HCT116 (cell line): ENCODE measurements at places on chromosomes 4 and X. TPM values are rescaled to one million over a fixed set of nuclear protein-coding genes. Genes with fewer than 3 reads are reported as not detected.

GRCh38 chrX:148940411-148940996 is 440.1 kb downstream of the AFF2 start:
- DNase-seq: no peak

- DNase-seq: no peak
Measured at GRCh38 chrX:34612036-34612435, 45.0 kb downstream of the TMEM47 start.

DNA sequence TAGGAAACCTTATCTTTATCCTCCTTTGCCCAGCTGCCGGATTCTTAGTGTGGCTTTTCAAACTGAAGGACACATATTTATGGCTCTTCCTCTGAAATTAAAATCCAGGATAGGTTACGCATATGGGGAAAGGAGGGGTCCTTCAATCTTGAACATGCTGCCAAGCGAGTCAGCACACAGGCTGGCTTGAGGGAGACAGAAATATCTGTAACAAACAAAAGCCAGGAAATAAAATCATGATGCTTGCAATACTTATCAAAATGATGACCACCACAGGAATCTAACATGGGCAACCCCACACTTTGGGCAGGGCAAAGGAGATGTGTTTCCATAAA is 196.4 kb upstream of the LDB2 start:
- DNase-seq: no peak

- no peak for DNase-seq
Measured at GRCh38 chrX:120023259-120023658, 54.2 kb downstream of the RHOXF2B start.

DNA sequence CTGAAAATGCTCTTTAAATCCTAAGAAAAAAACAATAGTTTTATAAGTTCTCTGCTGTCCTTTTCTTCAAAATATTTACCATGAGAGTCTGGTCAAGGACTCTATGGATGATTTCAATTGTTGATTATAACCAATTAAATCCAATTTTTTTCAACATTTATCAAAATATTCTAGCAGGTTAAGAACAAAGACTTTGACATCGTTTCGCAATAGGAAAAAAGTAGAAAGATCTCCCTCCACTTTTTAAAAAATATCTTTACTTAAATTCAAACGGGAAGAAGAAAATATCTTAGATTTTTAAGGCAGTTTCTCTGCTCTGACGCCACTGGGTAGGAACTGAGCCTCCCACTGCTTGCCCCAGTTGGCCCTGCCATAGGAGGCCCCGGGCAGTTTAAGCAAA is 44.7 kb upstream of the TMEM154 start:
- DNase-seq: no peak

GRCh38 chr4:127732623-127733328 is 2.6 kb downstream of the SLC25A31 start:
- peak; percentile 41 for DNase-seq

Gene PRDM8
- 1.4 TPM for total RNA-seq

DNA sequence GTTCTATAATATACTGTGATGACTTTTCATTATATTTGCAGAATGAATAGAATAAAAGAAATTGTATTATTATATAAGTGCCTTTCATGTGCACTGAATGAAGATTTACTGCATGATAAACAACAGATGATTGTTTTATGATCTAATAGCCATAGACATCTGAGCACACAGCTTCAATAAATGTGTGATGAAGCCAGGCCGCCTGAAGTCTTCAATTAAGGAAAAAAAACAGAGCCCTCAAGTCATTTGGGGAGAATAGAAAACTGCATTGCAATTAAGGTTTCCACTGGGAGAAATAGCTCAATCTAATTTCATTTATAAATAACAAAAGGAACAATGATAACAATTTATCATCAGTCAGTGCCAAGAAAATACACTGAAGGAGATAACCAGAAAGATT is 955.2 kb downstream of the FSTL5 start:
- no peak for DNase-seq

Gene ODAPH
- total RNA-seq: not detected

Gene ZNF718
- 0.07 TPM for total RNA-seq

DNA sequence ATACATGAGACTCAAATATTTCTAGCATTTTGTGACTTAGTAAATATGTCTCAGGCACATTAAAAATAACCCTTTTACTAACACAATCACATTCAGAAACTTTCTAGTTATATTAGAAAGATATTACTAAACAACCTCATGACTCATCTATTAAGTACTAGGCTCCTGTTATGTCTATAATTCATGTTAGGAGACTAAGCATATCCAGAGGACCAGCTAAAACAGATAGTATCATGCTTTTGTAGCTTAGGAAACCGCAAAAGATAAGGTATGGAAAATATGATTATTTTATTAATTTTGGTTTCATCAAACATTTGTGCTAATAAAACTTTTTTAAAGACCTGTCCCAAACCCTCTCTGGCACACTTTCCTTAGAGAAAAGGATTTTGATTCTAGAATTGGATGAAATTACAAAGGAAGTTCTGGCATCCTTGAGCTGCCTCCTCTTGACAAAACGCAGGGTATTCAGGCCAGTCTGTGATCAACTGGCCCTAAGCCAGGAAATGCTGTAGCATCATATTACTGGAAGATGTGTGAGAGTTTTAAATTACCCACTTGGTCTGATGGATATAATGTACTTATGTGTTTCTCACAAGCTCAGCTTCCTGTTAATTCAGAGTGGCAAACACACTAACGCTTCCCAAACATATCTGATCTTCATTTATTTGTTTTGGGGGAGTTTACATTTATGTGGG is 60.4 kb downstream of the NRK start:
- no peak for DNase-seq

Gene UNC5C
- total RNA-seq: not detected

GRCh38 chr4:85762529-85762871 is 287.6 kb downstream of the ARHGAP24 start:
- DNase-seq: no peak

DNA sequence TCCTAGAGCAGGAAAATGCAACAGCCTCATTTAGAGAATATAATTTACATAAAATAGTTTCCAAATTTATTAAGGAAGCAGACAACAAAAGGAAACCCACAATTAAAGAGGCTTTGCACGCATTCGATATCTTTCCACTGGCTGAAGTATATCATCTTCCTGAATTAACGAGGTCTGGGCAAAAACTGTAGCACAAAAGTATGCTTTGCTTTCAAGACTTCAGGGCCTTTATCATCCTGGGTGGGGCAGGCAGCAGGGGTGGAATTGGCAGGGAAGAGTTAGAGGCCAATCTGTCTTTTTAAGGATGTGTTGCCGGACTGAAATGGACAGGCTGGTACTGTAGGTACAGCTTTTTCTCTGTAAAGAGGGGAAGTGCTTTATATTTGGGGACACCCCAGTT is 17.0 kb upstream of the STX18 start:
- DNase-seq: no peak

DNA sequence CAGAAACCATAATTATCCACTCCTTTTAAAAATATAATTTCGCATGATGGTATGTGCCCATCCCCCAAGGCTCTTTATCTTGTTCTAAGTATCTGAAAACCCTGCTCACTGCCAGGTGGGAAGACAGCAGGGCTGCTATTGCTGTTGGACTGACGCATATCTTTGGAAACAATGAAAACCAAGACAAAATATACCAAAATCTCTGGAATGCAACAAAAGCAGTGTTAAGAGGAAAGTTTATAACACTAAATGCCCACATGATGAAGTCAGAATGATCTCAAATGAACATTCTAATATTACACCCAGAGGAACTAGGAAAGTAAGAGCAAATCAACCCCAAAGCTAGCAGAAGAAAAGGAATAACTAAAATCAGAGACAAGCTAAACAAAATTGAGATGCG is 162.0 kb downstream of the FAM47B start:
- no peak for DNase-seq

Gene FAM200B
- 26.1 TPM for total RNA-seq

Gene TXK
- 1.7 TPM for total RNA-seq

DNA sequence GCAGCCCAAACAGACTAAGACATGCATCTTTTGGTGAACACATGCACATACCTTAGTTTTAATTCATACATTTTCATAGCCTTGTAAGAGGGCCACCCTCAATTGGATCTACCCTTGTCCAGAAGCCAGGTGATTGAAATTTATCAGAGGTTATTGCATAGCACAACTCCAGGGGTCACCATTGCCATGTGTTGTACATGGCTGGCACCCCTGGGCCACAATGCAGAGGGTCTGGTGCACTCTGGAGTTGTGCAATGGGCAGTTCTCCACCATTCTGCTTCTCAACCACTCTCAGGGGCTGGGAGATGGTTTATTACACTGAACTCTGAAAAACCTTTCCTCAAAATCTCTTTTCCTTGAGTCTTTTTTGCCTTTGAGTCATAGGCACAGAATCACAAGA is 184.4 kb upstream of the CXorf66 start:
- DNase-seq: no peak

GRCh38 chr4:6232836-6233785 is 32.8 kb upstream of the JAKMIP1 start:
- no peak for DNase-seq

DNA sequence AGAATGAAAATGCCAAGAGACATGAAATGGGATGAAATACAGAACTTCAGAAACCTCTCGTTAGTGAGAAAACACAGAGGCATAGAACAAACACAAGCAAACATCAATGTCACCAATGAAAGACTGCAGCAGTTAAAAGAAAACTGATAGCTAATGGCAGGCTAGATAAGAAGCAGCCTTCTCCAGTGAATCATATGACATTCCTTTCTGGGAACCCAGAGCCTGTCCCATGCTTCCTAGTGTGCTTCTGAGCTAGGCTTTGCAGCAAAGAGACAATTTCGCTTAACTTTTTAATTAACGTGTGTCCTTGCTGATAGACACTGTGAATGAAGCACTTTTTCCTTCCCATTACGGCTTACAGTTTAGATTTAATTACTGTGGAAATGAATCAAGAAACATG is 444.6 kb downstream of the IL15 start:
- DNase-seq: no peak

Gene IGSF1
- 0.79 TPM for total RNA-seq

DNA sequence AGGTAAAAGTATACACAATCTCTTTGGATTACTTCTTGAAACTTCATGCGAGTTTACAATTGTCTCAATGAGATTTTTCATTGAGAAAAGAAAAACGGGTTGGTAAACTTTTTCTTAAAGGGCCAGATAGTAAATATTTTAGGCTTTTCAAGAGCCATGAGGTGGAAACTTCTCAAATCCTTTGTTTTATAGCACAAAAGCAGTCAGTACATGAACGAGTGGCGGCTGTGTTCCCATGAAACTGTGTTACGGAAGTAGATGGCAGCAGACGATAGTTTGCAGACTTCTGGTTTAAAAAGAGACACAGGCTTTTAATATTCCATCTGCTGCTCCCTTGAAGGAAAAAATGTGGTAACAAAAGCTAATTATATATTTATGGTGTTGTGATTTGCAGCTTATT is 332.0 kb downstream of the TENM3 start:
- DNase-seq: no peak

DNA sequence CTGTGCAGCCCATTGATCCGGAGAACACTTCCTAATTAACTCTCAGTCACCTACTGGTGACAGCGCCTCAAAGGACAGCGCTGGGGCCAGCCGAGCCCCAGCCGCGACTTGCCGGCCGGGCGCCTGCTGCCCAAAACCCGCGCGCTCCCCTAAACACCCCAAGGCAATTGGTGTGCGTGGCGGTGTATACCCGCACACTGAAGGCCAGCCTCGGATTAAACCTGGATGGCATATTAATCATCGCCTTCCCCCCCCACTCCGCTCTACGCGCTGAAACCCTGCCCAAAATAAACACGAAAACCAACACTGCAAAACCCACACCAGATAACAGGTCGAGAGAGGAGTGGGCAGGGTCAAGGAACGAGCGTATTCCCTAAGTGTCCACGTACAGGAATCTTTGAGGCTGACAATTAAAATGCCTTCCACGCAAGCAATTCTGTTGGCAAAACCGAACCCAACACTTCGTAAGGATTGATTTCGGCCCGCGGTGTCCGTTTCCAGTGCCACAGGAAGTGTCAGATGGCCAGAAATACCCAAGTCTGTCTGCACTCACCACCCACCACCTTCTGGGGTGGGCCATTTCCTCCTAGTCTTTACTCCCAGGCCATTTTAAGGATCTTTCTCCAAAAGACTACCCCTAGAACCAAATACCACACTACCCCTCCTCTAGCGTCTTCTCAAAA is 2.7 kb downstream of the BCOR start:
- no peak for DNase-seq

DNA sequence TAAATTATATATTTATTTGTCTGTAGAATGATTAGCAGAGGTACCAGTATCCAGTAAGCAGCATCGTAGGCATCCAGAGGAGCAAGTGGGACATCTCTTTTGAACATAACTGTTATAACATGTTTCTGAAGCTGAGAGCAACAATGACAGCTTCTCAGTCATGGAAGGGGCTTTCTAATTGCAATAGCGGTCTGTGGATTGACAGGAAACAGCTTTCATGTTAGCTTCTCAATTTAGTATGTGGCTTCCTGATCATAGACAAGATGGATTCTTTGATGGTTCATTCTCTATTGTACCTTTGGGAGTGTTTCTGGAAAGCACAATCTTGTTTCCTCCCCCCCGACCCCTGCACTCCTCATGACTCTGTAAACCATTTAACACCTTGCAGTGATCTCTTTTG is 434.6 kb upstream of the GNPDA2 start:
- no peak for DNase-seq

Gene PCDH10
- not detected for total RNA-seq

DNA sequence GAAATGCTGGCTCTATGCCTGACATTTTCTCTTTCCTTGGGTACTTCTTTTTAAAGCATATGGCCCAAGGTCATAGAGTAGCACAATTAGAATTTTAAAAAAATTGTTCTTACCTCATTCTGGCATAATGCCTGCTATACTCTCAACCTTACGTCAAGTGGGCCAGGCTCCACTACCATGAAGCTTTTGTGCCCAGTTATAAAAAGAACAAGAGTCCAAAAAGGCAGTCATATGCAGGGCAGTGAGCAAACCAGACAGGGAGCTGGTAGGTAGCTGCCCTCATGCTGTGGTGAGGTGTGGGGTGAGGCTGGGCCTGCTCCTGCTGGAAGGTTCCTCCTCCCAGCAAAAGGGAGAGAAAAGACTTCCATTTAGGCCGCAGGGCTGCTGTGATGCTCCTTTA is 64.4 kb upstream of the UCP1 start:
- no peak for DNase-seq

DNA sequence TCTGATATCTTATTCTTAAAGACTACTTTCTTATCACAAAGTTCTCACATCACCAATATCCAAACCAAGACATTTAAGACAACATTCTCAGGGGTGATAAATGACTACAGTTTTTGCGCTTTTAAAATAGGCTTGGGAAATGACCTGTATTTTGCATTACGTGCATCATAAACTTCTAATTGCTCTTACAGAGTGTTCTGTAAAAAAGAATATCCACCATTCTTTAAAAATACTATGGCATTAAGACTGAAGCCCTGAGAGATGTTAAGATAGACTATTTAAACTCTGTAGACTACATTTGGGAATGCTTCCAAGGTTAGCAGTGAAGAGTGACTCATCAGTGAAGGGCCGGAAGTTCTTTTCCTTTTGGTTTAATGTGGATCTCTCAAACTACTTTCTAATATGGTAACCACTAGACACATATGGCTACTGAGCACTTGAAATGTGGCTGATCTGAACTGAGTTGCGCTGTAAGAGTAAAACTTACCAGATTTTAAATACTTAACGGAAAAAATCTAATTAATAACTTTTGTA is 518.8 kb upstream of the FTHL17 start:
- DNase-seq: no peak
